ENCODE measurements at places on chromosomes 2 and 18. TPM values are rescaled to one million over a fixed set of nuclear protein-coding genes. Genes with fewer than 3 reads are reported as not detected.

DNA sequence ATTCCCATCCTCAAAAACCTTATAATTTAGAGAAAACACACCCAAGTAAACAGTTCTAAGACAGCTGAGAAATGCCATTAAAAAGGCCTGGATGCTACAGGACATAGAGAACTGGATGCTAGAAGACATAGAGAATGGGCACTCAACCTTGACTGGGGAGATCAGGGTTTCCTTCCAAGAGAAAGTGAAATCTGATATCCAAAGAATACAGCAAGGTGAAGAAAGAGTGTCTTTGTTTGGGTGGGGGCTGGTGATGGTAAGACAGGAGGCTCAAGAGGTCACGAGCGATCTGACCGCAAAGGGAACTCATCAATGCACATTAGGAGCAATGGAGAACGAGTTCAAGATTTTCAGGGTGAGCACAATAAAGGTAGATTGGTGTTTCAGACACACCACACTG, 31.6 kb downstream of the EPB41L3 start:
- H3K27me3 ChIP-seq: no peaks in the 10 kb centered on the region
- no peak overlapping the region for H3K4me3 ChIP-seq
- DNase-seq: no peak

DNA sequence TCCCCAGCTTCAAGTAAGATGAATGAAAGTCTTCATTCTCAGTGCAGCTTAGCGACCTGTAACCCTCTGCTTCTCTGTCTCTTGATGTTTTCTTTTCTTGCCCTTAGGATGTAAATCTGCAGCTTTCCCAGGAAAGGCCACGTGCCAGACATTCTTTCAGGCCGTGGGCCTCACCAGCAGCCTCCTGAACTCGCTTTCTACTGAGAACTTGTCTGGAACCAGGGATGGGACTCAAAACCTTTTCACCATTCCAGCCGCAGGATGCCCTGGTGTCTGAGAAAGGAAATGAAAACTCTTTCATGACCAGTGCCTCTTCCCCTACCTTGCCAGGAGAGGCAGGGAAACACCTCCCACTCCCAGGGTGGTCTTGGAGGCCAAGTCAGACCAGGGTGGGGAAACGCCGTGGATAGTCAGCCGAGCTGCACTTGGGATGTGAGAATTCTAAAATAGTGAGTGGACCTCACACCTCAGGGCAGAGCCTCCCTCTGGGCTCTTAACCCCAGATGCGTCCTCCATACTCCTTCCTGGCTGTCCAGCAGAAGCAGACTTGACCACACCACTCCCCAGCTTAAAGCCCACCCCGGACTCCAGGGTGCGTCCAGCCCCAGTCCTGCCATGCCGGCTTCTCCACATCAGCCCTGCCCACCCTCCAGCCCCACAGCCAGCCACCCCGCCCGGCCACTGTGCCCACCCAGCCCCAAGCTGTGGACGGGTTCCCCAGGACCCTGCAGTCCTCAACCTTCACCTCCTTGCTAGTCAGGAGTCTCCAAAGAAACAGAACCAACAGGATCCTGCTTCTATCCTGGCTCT, 115.5 kb downstream of the TWIST2 start:
- no peaks in the 10 kb centered on the region for H3K4me1 ChIP-seq
- H3K27ac ChIP-seq: no peak overlapping the region
- no peak overlapping the region for H3K4me3 ChIP-seq
- no peaks in the 10 kb centered on the region for H3K27me3 ChIP-seq
- no peaks in the 10 kb centered on the region for H3K36me3 ChIP-seq

DNA sequence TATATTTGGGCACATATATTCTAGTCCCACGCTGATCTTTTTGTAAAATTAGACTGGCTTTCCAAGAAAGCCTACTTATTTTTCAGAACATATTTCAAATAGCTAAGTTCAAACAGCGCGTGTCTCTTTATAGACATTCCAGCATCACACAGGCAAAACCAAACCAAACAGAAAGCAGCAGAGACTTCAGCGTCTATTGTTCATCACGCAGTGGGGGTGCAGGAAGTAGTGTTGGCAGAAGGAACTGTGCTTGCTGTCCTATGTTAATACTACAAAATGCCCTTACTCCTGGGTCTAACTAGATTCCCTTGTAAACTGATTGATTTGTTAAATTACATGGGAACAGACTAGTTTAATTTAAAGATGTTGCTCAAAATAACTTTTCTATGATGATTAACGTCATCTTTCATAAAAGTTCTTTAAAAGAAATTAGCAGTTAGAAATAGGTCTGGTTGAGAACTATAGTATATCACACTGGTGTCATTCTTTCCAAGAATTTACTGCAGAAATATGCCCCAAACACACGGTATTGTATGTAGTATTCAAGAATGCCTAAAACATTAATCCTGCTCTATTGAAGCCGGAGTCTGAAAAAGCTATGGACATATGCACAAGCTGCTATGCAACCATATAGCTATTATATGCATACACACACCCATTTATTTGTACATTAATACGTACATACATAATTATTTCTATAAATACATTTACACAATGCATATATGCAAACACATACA, 436.3 kb downstream of the CBLN2 start:
- no peak overlapping the region for H3K4me3 ChIP-seq
- H3K27ac ChIP-seq: no peak overlapping the region
- no peaks in the 10 kb centered on the region for H3K27me3 ChIP-seq

The PDE11A gene
- total RNA-seq: 8.8 TPM

The ITGAV gene
- total RNA-seq: 17.2 TPM

- no peak for DNase-seq
- H3K27ac ChIP-seq: no peak overlapping the region
- H3K27me3 ChIP-seq: no peaks in the 10 kb centered on the region
- no peaks in the 10 kb centered on the region for H3K36me3 ChIP-seq
Observed at GRCh38 chr18:3055186-3055728, 42.3 kb upstream of the LPIN2 start.

The ANKAR gene
- 6.7 TPM for total RNA-seq

The IL1RN gene
- 14.5 TPM for total RNA-seq

DNA sequence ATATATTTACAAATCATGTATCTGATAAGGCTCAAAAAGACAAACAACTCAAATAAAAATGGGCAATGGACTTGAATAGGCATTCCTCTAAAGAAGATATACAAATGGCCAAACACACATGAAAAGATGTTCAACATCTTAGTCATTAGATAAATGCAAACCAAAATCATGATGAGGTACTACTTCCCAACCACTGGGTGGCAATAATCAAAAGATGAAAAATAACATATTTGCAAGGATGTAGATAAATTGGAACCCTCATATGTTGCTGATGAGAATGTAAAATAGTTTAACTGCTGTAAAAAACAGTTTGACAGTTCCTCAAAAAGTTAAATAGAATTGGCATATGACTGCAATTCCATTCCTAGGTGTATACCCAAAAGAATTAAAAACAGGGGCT, 132.3 kb downstream of the TTC32 start:
- no peak overlapping the region for H3K27ac ChIP-seq
- no peak for DNase-seq
- H3K4me3 ChIP-seq: no peak overlapping the region
- no peaks in the 10 kb centered on the region for H3K4me1 ChIP-seq
